ENCODE measurements at places on chromosomes 4 and X.
A peak's percentile ranks its signal among the peaks of the same experiment; 100 is the strongest.

GRCh38 chrX:39726771-39727170 is 371.0 kb downstream of the BCOR start:
- no peak for DNase-seq

DNA sequence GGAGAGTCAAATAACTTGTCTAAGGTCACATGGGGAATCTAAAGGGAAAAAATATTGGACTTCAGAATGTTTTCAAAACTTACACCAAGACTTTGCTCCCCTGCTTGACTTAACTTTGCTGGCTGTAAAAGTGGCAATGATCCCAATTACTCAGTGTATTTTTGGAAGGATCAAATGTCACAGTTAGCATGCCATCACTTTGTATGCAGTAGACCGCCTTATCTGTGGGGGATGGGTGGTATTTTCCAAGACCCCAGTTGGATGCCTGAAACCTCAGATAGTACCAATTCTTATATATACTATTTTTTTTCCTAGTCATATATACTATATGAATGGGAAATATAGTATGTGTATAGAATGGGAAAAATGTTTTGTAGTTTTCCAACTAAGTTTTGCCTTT is 53.4 kb downstream of the COL4A6 start:
- no peak for DNase-seq

GRCh38 chrX:106906361-106906760 is 3.2 kb upstream of the RIPPLY1 start:
- DNase-seq, result no peak

DNA sequence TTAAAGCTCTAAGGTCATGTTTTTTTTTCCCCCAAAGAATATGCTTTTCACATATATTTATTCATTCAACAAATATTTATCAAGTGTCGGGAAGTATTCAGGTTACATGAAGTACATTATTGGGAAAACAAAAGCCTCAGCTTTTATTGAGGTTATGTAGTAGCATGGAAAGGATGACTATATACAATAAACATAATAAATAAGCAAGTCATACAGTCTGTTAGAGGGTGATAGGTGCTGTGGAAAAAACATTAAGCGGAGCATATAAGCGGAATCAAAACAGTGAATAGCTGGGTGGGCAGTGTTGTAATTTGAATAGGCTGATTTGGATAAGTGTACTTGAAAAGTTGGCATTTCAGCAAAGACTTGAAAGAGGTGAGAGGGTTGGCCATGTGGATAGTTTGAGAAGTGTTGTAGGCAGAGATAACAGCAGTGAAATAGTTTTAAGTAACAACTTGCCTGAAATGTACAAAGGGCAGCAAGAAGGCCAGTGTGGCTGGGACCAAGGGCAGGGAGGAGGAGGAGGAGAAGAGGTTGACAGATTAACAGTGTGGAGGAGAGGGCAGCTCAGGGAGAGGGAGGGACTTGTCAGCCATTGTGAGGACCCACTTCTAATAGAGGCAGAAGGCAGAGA is 558.7 kb downstream of the SPRY1 start:
- DNase-seq, result no peak

DNA sequence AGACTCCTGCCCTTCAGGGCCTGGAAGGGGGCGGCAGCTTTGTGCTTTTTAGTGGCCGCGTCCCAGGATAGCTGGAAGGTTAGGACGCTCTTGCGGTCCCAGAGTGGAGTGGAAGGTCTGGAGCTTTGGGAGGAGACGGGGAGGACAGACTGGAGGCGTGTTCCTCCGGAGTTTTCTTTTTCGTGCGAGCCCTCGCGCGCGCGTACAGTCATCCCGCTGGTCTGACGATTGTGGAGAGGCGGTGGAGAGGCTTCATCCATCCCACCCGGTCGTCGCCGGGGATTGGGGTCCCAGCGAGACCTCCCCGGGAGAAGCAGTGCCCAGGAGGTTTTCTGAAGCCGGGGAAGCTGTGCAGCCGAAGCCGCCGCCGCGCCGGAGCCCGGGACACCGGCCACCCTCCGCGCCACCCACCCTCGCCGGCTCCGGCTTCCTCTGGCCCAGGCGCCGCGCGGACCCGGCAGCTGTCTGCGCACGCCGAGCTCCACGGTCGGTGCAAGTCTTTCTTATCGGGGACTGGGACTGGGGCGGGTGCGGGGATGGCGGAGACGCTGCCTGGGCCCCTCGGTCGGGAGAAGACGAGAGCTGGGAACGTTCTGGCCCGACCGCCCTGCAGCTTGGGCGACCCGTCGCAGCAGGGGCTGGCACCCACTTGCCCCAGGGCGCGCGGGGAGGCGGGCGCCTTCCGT is at the start of gene EDNRA:
Gene EDNRA (plus strand): TSS at position 207 of the 686 bp plus-strand sequence. CDS start 4,585 bp downstream, outside the sequence.
- DNase-seq, result no peak

- no peak for DNase-seq
These were observed 43.9 kb downstream of the CYSLTR1 start for GRCh38 chrX:78283511-78283910.

DNA sequence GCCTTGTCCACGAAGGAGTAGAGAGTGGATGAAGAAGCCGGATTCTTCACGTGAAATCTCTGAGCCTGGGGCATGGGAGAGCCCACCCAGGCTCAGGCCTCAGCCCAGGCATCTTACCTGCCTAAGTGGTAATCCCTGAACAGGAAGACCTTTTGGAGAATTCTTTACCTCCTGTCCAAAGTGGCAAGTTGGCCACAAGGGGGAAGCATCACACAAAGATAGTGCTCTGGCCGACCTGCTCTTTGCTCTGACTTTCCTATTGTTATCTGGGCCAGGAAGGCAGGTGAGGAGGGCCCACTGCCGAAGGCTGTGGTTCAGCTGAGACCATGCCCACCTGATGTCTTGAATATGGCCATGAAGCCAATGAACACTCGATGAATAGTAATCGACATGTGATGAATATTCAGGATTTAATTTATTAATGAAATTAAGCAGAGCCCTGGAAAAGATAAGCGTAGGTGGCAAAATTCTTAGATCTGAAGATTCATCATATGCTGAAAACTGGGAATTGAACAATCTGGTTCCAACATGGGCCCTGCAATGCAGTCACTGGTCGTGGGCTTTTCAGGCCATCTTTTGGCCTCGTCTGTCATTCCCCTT is 93.8 kb downstream of the PDGFRA start:
- DNase-seq, result peak; percentile 10

DNA sequence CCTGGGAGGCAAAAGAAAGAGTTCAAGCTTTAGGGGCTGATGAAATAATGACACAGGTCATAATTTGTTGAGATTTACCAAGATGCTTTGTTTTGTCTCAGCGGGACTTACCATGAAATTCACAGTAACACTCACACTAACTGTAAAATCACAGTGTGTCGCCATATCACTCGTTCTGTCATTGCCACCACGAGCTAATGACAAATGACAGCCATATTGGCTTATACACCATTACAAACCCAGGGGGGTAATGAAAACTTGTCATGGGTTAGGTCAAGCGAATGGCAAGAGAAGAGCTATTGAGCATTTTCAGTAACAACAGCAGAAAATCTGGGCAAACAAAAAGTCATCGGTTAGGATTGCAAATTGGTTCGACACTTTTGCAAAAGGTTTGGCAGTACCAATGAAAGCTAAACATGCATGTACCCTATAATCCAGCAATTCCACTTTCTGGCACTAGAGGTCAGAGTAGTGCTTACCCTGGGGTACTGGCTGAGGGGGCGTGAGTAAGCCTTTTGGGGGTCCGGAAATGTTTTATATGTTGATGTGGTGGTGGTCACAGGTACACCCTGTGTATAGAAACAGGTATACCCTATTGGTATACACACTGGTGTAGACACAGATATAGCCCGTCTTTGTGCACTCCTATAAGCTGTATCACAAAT is 83.9 kb upstream of the RAI2 start:
- DNase-seq, result no peak

DNA sequence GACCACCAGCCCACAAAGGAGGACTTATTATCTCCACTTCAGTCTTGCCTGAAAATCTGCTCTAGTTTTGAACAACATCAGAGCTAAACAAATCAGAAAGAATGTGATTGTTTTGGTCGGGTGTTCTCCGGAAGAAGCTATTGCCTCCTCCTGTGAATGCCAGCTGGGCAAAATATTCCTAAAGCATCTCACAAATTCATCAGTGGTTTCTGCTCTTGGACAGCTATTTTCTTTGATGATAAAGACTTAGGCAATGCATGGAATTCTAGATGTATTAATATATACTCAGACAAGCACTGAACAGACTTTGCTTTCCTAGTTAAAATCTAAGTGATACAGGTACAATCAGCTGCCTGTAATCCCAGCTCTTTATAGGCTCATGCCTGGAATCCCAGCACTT is 71.8 kb downstream of the ASMT start:
- no peak for DNase-seq

DNA sequence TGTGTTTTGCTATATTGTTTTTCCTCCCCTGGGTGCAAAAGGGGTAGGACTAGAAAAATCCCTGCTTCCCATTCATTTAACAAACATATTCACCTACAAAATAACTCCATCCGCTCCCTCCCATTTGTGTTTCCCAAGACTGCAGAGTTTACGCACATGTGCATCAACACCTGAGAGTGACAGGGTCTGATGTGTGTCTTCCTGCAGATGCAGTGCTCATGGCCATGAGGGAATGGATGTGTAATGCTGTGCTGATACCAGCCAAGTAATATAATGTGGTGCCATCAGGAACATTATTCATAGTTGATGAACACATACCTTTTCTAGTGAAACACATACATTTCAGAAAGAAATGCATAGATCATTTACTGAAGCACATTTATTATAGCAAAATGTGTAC is 83.2 kb downstream of the CXXC4 start:
- no peak for DNase-seq

- DNase-seq, result no peak
These were observed 163.8 kb upstream of the PGRMC2 start for GRCh38 chr4:128451270-128451905.

DNA sequence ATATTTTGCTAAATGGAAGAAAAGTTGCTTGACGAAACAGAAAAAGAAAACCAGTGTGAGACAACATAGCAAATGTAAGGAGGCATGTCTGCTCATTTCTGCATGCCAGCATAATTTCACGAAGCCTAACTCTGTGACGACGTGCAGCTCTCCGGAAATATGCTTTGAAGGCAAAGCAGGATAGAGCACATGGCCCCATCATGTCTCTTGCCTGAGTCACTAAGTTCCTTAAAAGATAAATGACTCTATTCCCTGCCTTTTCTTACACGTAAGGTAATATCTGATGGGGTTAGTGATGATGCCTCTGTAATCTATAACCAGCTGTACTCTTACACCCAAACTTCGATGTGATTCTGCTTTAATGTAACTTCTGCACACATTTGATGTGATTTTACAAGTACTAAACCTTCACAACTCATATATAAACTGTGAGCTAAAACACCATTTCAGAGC is 64.5 kb downstream of the ANXA3 start:
- no peak for DNase-seq

GRCh38 chrX:66408507-66408906 is 230.4 kb downstream of the EDA2R start:
- DNase-seq, result no peak

DNA sequence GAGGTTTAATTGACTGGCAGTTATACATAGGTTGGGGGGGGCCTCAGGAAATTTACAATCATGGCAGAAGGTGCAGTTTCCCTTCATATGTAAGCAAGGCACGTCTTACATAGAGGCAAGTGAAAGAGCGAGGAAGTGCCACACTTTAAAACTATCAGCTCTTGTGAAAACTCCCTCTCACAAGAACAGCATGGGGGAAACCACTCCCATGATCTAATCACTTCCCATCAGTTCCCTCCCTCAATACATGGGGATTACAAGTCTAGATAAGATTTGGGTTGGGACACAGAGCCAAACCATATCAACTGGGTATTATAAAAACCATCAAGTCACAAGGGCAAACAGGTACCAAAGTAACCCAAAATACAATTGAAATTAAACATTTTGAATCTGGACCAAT is 182.0 kb upstream of the FAT4 start:
- DNase-seq, result no peak

DNA sequence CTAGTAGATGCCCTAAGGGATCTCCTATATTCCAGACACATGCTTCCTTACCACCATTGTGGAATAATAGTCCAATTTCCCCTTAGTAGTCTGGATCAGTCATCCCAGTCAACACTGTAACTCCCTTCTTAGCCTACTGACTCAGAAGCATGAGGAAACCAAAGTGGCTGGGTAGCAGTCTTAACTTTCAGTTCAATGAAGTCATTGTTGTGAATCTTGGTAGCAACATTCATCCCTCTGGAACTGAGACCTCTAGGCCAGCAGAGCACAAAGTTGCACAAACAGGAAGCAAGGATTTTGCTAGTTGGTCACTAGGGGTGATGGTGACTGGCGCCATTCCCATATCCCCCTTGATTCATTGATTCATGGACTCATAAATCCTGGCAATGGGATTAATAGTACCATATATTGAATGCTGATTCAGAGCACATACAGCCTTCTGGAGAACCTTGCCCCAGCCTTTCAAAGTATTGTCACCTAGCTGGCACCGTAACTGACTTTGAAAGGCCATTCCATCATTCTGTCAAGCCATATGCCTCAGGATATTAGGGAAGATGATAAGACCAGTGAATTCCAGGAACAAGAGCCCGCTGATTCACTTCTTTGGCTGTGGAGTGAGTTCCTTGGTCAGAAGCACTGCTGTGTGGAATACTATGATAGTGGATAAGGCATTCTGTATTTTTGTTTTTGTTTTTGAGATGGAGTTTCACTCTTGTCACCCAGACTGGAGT is 19.7 kb upstream of the GPAT3 start:
- no peak for DNase-seq

DNA sequence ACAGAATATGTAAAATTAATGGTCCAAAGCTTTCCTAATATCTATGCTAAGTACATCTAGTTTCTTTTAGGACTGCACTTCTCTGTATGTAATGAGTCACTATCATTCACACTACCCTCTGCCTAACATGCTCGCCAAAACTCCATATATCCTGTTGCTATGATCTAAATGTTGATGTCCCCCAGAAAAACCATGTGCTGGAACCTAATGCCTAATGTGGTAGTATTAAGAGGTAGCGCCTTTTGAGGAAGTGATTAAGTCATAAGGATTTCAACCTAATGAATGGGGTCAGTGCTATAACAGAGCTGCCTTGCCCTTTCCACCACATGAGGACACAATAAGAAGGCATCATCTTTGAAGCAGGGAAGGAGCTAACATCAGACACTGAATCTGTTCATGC is 34.9 kb upstream of the NFKB1 start:
- DNase-seq, result no peak

DNA sequence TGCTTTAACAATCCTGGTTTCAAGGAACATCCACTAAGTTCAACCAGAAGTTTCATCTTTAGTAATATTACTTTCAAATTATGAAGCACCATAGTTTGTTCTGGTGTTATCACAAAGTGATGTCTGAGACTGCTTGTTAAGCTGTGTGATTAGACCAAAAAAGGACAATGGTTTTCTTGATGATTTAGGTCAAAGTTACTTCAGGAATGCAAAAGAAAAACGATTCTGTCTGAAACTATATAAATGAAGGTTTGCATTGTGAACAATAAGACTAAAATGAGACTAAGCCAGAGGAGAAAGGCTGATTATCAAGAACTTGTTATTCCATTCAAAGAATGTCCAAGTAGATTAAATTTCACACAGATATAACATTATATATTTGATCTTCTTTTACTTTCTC is 122.4 kb upstream of the ETNPPL start:
- no peak for DNase-seq

All from activated CD8-positive, alpha-beta memory T cell treated with anti-CD3 and anti-CD28 coated beads for 1 hour (primary cell).